Inflammatory macrophage treated with lipopolysaccharide for 1 hour (primary cell): ENCODE measurements at places on chromosomes 5 and 9.

DNA sequence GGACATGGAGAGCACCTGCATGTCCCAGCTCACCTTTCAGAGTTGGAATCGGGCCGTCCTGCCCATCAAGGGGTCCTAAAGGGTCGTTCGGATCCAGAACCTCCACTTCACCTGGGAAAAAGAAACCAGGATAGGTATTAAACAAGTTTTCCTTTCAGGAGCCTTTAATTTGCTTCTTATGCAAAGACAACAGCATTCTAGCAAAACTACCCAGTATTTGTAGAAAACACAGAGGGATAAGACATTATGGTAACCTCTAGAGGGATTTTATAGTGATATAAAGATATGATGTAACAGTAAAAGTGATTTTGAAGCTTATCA is 174.4 kb downstream of the ROR2 start:
- no peak for DNase-seq

- DNase-seq, result no peak
These were observed 103.2 kb downstream of the USP20 start for GRCh38 chr9:129938291-129938979.

GRCh38 chr5:13478831-13479465 is 465.5 kb downstream of the DNAH5 start:
- DNase-seq, result peak; percentile 18

- DNase-seq, result no peak
These were observed 9.0 kb upstream of the KIF2A start for GRCh38 chr5:62296998-62297397.

- DNase-seq, result no peak
These were observed 43.6 kb downstream of the CCDC192 start for GRCh38 chr5:127746756-127747155.

- no peak for DNase-seq
These were observed 148.0 kb downstream of the GHR start for GRCh38 chr5:42570966-42571960.

GRCh38 chr9:133200631-133201030 is 8.4 kb downstream of the OBP2B start:
- no peak for DNase-seq

GRCh38 chr9:36970007-36970888 is 63.8 kb downstream of the PAX5 start:
- DNase-seq, result peak; percentile 10

DNA sequence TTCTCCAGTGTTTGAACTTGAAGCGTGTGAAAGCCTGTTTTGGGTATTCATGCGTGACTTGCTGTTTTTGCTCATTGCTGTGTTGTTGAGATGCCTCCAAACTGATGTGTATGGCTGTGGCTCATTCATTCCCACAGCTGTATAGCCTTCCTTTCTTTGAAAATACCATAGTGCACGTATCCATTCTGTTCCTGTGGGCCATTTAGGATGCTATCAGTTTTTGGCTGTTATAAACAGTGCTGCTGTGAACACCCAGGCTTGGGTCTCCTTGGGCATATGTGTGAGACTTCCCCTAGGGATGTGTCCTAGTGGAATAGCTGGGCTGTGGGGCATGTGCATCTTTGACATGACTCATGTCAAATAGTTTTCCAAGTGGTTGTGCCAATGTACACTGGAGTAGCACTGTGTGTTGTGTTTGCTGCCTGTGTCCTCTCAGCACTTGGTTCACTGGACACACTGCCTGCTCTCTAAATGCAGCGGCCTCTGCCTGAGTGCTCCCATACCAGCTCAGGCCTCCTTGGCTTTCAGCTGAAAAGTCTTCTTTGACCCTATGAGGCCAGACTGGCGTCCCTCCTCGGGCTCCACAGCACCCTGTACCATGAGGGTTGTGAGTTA is 102.6 kb upstream of the TBC1D2 start:
- DNase-seq, result no peak

GRCh38 chr9:35945341-35946018 is 12.5 kb downstream of the OR2S2 start:
- peak; percentile 69 for DNase-seq

DNA sequence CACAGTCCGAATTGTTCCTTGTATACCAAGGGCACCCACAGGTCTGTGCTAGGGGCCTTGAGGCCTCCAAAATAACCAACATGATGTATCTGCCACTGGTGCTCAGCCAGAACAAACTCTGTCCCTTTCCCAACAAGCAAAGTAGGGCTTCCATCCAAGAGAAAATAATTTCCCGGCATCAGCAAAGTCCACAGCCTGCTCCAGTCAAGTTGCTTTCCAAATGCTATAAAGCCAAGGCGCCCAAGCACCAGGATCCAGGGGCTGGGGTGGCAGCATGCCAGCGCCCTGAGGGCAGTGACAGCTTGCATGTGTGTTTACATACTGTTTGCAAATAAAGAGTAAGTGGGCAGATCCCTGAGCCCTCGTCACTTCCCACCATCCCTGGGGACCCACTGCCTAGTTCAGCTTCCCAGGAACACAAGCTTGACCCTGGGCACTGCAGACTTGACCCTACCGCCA is 155.9 kb downstream of the ERCC6L2 start:
- DNase-seq, result peak; percentile 28

DNA sequence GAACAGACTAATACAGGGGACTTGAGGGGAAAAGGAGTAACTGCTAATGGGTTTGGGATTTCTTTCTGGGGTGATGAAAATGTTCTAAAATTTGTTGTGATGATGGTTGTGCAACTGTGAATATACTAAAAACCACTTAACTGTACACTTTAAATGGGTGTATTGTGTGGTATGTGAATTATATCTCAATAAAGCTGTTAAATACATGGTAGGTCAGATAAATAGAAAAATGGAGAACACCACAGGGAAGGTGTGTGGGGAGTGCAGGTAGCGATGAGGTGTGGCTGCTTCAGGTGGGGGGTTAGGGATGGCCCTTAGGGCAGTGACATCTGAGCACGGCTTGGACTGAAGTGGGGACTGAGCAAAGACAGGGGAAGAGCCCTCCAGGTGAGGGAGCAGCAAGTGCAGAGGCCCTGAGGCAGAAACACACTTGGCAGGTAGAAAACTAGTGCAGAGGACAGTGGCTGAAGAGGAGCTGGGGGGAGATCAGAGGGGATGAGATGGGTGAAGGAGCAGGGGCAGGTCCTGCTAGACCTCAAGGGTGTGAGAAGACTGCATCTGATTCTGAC is 20.9 kb downstream of the EEIG1 start:
- no peak for DNase-seq

- no peak for DNase-seq
These were observed 45.2 kb downstream of the NEK6 start for GRCh38 chr9:124302921-124303320.

DNA sequence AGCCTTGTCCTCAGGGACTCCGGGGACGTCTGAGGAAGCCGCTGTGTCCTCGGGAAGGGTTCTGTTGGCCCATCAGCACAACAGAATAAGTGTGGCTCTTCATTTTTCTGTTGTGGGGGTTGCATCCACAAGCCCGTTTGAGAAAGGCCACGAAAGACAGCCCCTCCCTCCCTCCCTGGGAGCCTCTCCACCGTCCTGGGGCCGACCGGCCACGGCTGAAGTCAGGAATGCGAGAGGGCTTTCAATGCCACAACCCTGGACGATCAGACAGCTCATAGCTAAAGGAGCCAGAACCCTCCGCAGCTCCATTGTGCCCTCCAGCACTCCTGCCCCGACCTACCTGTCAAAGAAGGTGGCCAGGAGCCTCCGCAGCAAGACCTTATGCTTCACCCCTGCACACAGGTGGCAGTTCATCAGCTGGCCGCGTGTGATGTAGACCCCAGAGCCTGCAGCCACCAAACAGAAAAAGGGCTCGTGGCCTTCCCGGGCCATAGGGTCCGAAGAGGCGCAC is 52.4 kb upstream of the UBAC1 start:
- DNase-seq, result no peak

DNA sequence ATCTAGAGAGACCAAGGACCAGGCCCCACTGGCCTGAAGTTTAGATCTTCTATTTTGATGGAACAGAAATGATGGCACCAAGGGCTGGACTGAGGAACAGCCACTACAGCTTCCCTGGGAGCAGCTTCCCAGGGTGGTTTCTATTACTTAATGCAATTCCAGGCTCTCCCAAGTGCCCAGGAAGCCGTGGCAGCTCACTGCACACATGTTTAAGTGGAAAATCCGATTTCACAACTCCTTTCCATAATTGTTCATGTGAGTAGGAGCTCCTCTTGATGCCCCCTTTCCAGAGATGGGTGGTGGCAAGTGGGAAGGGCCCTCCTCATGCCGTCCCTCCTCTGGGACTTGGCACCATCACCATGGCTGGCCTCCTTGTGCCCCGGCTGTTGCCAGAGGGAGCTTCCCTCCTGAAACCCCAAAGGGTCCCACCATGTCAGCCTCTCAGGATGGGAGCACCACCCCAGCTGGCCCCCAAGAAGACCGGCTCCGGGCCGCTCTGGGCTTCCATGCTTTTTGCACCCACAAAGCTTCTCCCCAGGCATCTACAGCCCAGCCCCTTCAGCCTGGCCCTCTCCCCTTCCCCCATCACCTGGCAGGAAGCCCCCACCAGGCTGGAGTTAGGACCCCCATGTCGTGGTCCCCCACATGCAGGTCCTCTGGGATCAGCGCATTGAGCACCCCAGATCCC is 9.1 kb upstream of the UBAC1 start:
- DNase-seq, result no peak

GRCh38 chr5:33468775-33469435 is 28.1 kb downstream of the TARS1 start:
- DNase-seq, result no peak

DNA sequence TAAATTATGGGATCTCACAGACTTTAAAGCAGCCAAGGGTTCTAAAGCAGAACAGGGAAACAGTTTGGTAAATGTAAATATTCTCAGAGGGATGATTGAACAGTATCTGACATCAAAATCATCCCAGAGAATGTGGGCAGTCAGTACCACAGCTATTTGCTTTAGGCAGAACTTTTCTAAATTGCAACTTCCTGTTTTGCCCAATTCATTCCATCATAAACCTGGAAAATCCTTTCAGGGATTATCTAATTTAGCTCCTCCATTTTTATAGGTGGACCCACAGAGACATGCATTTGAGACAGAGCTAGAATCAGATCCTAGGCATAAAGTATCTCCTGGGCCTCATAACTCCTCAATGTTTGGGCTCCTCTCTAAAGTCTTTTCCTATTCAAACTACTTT is 12.4 kb downstream of the NR6A1 start:
- DNase-seq, result no peak

DNA sequence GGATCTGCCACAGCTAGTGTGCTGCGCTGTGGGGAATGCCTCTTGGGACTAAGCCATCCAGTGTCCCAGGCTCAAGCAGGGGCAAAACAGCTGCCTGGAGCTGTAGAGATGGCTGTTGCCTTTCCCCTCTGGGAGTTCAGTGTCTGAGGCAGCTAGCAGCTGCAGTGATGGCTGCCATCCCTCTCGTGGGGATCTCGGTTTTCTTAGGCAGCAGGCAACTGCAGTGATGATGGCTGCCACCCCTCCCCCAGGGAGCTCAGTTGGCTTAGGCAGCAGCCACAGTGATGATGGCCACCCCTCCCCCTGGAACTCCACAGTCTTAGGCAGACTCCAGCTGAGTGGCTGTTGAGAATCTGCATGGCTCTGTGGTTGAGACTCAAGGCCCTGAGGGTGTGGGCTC is 1389.2 kb upstream of the NUDT12 start:
- DNase-seq, result no peak

DNA sequence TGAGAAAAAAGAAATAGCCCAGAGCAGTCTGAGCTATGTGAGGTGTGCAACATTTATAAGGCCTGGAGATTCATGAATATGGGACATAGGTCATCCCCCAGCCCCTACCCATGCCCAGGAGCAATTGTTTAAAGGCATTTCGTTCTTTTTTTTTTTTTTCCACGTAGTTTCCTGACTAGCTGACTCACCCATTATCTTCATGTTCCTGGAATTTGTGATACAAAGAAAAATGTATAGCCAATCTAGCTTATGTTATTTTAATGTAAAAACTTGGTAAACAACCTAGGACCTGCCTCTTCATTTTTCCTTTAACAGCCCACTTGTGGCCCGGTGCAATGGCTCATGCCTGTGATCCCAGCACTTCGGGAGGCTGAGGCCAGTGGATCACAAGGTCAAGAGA is 81.3 kb downstream of the OSTF1 start:
- no peak for DNase-seq

DNA sequence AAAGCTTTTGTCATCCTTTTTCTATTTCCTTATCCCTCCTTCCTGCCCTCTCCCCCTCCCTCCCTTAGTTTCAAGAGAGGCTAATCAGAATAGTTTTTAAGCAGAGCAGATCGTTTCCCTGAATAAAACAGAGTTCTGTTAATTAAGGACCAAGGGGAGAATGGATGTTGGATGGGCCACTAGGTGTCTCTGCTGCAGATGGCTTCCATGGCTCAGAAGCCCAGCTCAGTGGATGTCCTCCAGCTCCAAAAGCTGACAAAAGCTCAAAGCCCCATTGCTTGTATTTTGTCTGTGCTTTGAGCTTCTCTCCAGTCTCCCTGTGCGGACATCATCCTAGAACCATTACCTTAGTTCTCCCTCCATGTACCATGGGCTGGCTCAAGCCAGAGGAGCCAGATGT is 21.0 kb upstream of the NPR3 start:
- no peak for DNase-seq

DNA sequence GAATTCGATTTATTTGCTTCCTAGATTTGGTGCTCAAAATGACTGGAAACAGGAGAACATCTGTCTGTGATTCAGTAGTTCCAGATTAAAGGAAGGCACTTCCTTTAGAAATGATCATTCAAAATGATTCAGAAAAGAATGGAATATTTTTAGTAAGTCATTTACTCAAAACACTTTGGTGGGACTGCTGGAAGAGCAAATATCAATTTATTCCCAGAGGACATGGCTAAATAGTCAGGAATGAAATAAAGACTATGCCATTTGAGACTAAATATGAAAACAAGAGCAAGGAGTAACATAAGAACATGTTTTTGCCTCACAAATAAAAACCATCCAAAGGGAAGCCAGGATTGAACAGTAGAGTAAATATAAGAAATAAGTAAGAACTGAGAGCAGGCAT is 138.6 kb upstream of the RASA1 start:
- no peak for DNase-seq

- DNase-seq, result peak; percentile 7
These were observed 68.8 kb downstream of the ITGA1 start for GRCh38 chr5:52856564-52856963.

DNA sequence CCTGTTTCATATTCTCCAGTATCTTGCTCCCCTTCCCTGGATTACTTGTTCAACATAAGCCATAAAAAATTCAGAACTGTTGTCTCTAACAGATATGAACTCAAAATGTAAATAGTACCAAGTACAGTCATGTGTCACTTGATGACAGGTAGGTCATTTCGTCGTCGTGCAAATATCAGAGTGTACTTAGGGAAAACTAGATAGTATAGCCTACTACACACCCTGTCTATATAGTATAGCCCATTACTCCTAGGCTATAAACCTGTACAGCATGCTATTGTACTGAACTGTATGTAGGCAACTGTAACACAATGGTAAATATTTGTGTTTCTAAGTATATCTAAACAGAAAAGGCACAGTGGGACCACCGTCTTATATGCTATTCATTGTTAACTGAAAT is 39.1 kb downstream of the SMIM15 start:
- no peak for DNase-seq

- DNase-seq, result no peak
These were observed 36.6 kb downstream of the NNT start for GRCh38 chr5:43639566-43639965.

GRCh38 chr9:116952436-116952810 is 265.3 kb downstream of the TRIM32 start:
- no peak for DNase-seq
